Osteoblast (primary cell): ENCODE measurements at places on chromosomes 6 and 20. TPM values are rescaled to one million over a fixed set of nuclear protein-coding genes. Genes with fewer than 3 reads are reported as not detected.

PSORS1C2 gene
- total RNA-seq = not detected in 2 replicates

IBTK gene
- total RNA-seq = 70.6 and 72.8 TPM in 2 replicates

POLR1H gene
- 16.8 and 21.4 TPM in 2 replicates for total RNA-seq

- no peak for DNase-seq
These were observed 24.6 kb downstream of the PDSS2 start for GRCh38 chr6:107434812-107435211.

- no peak for DNase-seq
These were observed 32.9 kb upstream of the LGSN start for GRCh38 chr6:63352544-63353285.

DNA sequence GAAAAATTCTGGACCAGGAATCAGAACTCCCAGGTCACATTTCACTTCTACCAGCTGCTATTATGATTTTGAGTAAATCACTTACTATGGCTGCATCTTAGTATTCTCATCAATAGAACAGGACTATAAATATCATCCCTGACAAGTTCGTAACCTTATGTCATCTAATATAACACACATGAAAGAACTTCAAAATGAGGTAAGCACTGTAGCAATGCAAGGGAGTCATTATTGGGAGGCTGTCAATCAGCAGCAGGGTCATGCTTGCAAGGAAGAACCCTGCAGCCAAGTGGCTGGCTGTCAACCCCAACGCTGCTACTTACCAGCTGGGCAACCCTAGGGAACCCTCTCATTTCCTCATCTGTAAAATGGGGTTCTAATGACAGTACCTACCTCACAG, 123.3 kb upstream of the B3GAT2 start:
- no peak for DNase-seq

DNA sequence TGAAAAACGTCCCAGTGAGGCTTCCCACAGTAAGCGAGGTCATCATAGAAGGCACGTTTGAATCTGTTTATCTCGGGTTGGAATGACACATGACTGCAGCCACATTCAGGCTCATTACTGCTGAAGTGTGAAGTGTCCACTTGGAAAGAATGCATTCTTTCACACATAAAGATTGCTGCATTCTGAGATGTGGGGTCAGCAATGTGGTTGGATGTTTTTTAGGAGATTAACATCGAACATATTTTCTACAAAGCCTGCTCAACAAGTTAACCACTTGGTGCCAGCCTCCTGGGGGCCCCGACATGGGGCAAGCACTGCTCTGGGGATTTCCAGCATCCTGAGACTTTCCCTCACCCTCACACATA, 79.9 kb downstream of the BMP6 start:
- DNase-seq = no peak

GRCh38 chr6:130288065-130288464, 65.3 kb upstream of the SAMD3 start:
- DNase-seq = no peak

- DNase-seq = no peak
These were observed 592.6 kb upstream of the ADGRB3 start for GRCh38 chr6:68042339-68043121.

DNA sequence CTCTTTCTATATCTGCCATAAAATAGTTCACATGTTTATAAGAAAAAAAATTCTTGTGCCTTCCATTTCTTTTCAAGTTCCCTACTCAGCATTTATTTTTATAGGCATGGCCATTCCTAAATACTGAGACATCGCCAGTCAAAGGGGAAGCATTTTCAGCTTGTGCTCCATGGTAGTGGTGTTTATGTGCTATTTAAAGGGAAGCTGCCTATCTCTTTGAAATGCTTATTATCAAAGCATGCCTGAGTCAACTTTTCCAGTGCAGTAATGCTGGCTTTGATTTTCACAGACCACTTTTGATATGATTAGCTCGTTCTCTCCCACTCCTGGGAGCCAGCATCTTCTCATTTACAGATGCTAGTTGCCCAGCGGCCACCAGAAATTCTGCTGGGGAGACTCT, 124.1 kb upstream of the RIN2 start:
- DNase-seq = peak; percentile 74

DNA sequence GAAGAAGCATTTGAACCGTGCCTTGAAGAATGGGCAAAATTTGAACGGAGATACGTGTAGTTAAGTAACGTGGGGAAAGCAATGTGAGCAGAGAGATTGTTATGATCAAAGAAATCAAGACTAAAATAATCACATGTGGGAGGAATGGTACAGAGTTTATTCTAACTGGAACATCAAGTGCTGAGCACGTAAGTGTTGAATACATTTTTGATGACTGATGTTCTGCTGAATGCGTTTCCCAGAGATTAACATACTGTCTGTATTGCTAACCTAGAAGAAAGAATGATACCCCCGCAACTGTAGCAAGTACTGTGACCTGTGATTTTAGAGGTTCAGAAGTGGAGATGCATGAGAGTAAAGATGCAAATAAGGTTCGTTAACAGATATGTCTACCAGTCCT, 146.9 kb upstream of the EPHA7 start:
- peak; percentile 9 for DNase-seq
